ENCODE measurements at places on chromosomes 12 and 14.
A peak's percentile ranks its signal among the peaks of the same experiment; 100 is the strongest.

DNA sequence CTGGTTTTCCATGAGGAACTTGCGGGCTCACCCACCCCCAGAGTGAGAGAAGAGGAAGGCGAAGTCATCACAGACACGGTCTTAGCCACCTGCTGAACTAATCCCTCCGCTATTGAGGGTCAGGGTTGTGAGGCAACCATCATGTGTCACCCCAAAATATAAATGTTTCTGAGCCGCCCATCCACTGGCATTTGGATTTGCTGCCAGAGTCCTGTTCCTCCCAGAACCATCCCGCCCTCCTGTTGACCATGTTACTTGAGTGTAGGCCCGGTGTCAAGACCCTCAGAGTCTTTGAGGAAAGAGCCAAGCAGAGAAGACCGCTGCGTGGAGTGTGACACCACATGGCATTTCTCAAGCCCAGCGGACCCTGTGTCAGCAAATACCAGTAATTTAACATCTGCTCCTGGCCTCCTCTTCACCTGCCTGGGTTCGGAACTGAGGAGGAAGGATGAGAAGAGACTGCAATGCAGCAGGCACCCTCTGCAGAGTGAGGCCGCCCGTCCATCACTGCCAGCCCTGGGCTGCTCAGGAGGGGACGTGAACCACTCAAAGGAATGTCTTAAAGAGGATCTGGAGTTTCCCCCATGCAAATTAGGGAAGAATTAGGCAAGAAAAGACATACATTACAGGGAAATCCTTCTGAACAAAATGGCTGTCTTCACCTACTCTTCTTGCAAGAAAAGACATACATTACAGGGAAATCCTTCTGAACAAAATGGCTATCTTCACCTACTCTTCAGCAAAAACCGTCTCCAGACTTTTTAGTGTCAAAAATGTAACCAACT lies 100.4 kb downstream of the FBXL14 start:
- peak; percentile 22 for DNase-seq

DNA sequence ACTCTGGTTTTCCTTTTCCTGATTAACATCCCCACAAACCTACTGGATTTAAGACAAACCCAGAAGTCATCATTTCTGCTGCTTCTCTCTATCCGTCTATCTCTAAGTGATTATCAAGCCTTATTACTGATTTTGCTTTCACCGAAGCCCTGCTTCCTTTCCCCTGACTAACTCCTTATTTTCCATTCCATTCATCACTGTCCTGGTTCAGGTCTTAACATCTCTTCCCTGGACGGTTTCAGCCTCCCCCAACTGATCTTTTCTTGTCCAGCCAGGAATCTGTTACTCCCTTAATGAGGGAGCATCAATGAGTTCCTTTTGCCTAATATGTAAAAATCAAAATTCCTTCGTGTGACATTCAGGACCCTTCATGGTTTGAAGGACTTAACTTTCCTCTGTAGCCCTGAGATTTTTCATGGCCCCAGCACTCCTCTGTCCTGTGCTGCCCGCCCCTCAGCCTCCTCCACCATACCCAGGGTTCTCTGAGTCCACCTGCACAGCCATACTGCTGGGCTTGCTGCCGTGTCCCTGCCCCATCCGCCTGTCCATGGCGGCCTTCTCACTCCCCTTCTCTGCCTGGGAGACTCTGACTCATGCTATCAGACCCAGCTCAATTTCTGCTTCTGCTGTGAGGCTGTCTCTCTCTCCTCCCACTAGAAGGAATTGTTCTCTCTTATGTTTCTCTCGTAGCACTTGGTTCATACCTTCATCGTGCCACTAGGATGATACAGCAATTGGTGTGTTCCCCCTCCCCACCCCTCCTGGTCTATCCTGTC lies 167.8 kb upstream of the HIF1A start:
- DNase-seq, result no peak

GRCh38 chr12:84191779-84192178 lies 720.8 kb downstream of the SLC6A15 start:
- DNase-seq, result no peak

DNA sequence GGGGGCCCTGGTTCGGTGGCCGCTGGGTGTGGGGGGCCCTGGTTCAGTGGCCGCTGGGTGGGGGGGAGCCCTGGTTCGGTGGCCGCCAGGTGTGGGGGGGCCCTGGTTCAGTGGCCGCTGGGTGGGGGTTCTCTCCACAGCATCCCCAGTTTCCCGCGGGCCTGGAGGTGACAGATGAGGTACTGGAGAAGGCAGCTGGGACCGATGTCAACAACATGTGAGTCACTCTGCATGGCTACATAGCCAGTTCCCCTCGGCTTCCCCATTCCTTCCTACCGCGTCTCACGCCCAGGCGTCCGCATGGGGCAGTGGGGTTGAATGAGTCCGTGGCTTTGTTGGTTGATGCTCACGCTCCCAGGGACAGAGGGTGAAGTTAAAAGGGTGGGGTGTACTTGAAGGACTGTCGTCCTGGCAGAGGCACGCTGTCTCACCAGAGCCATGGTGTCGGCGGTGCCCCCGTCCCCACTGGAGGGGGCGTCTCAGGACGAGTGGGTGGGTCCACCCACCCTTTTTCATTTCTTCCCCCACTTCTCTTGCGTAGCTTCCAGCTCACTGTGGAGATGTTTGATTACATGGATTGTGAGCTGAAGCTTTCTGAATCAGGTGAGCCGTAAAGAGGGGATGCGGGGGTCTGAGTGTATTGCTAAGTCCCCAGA lies 15.6 kb downstream of the HIP1R start:
- no peak for DNase-seq

GRCh38 chr12:78099806-78100205 lies 269.1 kb downstream of the NAV3 start:
- DNase-seq, result no peak

DNA sequence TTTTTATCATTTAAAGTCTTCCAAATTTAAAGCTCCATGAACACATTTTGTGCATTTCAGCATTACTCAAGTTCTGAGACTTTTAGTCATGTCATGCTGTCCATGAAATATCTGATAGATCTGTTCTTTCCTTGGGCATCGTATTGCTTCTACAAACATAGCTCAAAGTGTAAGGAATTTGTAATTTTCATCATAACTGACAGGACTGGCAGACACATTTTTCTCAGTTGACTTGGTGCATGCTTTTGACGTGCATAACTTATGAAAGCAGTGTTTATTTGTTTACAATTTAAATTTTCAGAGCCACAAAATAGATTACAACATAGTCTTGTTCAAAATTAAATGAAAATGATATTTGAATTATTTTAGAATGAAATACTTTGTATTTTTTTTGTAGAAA lies 812.1 kb upstream of the NOVA1 start:
- no peak for DNase-seq

- no peak for DNase-seq
These were observed 915.9 kb downstream of the SLC6A15 start for GRCh38 chr12:83996671-83997070.

DNA sequence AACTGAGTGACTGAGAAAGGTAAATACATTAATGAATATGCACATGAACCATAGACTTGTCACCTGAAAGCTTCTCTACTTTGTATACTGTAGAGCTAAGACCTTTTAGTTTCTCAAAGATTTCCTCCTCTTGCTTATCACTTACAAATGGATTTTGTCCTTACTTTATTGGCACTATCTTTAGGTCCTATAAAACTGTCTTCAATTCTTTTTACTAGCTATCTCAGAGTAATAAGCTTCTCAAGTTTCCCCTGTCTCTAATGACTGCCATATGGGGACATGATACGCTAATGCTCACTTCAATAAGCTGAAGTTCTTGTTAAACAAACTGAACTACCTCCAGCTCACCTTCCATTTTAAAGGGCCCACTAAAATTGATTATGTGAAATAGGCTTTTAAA lies 468.2 kb upstream of the CCDC196 start:
- no peak for DNase-seq

DNA sequence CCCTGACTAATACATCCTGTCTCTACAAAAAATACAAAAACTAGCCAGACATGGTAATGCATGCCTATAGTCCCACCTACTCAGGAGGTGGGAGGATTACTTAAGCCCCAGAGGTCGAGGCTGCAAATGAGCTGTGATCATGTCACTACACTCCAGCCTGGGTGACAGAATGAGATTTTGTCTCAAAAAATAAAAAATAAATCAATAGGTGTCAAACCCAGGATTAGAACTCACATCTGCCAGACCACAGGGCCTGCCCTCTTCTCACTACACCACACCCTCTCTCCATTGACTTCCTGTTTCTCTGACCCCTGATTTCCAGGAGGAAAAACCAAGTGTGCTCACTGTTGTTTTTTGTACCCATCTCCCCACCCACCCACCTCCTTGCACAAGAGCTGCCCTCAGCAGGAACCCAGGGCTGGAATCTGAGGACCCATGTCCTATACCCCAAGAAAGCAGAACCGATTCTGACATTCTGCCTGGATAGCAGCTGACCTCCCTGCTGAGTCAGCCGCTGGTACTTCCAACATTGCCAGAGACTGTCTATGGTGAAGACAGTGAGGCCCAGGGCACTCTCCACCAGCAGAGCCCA lies 6.2 kb downstream of the CMKLR1 start:
- DNase-seq, result no peak

- no peak for DNase-seq
These were observed 225.1 kb upstream of the FSCB start for GRCh38 chr14:44732144-44732543.

DNA sequence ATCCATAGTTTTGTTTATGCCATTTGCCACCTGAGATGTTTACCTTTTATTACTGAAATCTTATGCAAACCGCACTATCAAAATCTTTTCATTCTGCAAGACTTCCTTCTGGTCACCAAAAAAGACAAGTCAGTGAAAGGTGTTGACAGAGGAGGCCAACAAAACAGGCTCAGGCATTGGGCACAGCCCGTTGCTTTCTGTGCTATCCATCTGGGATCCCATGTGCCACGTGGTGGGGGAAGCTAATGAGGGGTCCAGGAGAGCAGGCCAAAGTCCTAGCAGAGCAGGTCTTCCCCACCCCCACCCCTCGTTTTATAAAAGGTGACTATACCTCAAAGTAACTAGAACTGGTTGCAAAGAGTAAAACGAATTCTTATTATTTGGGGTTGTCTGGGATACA lies 1.2 kb downstream of the ALDH1L2 start:
- no peak for DNase-seq

DNA sequence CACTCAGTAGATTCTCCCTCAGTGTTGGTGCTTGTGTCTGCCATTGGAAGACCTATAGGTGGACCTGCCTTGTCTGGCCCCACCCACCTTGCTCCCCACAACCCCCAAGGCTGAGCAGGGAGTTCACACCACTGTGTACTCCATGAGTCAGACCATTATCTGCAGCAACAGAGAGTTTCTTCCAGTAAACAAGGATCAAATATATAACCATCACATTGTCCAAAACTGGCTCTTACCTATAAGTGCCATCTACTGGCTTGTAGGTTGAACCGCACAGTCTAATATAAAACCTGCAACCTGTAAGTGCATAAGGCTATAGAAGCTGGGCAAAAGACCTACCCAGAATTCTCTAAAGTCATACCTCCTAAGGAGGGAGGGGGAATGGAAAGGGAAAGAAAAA lies 7.9 kb downstream of the TAS2R13 start:
- DNase-seq, result no peak

GRCh38 chr12:105220929-105221290 lies 15.1 kb downstream of the APPL2 start:
- no peak for DNase-seq

GRCh38 chr12:123546281-123546680 lies 12.8 kb upstream of the RILPL1 start:
- peak; percentile 6 for DNase-seq

DNA sequence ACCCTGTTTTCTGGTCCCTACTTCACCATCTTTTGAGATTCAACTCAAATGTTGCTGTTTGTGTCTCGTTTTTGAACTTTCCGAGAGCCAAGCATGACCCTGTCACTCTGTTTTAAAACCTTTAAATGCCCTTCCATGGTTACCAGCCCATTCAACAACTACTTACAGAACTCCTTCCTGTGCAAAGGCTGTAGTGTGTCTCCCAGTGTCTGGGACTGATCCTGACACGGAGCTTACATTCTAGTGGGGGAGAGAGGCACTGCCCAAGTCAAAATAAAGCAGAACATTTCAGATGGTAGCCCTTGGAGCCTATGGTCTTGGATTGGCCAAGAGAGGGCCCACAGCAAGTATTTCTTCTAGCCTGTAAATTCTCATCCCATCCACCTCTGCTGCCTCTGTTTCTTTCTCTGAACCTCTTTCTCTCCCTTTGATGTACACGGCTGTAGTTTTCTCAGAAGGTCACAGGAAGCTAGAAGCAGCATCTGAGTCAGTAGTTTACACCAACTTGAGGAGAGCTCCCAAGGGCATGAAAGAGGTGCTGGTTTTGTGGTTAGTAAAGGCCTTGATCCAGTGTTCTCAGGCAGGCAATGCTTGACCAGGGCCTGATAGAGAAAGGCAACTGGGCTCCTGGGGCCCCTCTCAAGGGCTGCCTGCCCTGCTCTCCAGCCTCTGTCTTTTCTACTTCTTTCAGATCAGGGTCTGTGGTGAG lies 42.3 kb upstream of the SLC24A4 start:
- no peak for DNase-seq

- DNase-seq, result no peak
These were observed 65.9 kb downstream of the PTPRQ start for GRCh38 chr12:80509781-80510556.

- no peak for DNase-seq
These were observed 791 bp upstream of the RNF41 start for GRCh38 chr12:56222531-56222895.

- DNase-seq, result no peak
These were observed 8.8 kb upstream of the LGR5 start for GRCh38 chr12:71430756-71431155.

- DNase-seq, result peak; percentile 20
These were observed 39.4 kb downstream of the STAB2 start for GRCh38 chr12:103626498-103626897.

DNA sequence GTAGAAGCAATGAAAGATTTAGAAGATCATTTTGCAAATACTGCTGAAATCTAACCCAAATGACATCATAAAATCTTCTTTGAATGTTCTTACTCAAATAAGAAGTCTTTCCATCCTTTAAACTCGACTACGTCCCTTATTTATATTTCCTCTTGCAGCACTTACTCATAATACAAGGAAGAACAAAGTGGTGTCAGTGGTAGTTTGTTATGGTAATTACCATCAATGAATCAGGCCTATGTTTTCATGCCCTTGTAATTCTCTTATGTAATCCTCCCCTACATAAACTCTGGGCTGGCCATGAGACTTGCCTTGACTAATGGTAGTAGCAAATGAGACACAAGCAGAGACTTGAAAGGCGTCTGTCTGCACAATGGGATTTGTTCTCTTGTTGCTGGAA lies 17.0 kb downstream of the EEA1 start:
- no peak for DNase-seq

DNA sequence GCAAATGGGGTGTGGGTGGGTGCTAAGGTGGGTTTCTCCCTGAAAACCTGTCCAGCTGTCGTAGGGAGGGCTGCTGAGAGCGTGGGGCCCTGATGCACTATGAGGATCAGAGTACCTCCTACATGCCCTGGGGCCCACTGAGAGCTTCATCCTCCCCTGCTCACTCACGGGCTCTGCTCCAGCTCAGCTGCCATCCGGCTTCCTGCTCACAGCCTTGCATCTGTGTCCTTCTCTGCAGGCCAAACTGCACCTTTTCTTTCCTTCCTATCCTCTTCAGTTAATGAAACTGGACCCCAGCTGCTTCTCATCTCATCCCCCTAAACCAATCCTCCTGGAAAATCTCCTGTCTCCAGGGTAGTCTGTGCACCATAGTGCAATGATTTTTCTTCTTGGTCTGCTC lies 22.2 kb upstream of the GPRC5D start:
- DNase-seq, result no peak

- DNase-seq, result no peak
These were observed 11.4 kb upstream of the AACS start for GRCh38 chr12:125053821-125054220.

Data from ELF-1 (cell line).